Nephron progenitor cell (in vitro differentiated cells): ENCODE measurements at places on chromosomes 11 and 22.

DNA sequence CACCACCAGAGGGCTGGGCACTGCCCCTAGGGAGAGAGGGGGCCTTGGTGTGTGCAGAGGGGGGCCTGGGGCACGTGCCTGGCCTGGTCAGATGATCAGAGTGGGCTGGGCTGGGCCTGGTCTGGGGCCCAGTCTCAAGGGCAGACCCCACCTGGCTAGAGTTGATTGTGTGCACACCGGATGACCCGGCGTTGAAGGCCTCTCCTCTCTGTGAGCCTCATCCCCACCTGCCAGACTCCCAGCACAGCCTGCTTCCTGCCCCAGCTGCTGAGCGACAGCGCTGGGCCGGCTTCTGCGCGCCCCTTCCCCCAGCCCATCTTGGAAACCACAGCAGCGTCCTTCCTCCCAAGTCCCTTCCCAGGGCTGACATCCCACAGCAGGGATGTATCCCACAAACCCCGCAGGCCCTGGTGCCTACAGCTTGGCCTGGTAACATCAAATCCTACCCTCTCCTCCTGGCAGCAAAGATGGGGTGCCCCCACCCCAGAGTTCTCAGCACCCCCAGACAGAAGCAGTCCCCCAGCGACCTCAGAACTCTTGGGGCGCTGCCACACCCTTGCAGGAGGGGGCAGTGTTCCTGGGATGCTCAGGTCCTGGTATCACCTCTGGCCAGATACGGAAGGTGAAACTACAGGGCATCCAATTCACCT lies 11.0 kb upstream of the TSSC4 start:
- no peak for DNase-seq
- H3K4me3 ChIP-seq = no peak overlapping the region
- no peaks in the 10 kb centered on the region for H3K36me3 ChIP-seq
- no peaks in the 10 kb centered on the region for H3K27me3 ChIP-seq
- peaks cover 40% of the 10 kb centered on the region for H3K4me1 ChIP-seq
- H3K27ac ChIP-seq = peak overlapping the region; percentile 79

- no peak for DNase-seq
- no peaks in the 10 kb centered on the region for H3K36me3 ChIP-seq
- peaks cover 23% of the 10 kb centered on the region for H3K4me1 ChIP-seq
Observed at GRCh38 chr11:108871867-108872266, 207.0 kb downstream of the DDX10 start.

DNA sequence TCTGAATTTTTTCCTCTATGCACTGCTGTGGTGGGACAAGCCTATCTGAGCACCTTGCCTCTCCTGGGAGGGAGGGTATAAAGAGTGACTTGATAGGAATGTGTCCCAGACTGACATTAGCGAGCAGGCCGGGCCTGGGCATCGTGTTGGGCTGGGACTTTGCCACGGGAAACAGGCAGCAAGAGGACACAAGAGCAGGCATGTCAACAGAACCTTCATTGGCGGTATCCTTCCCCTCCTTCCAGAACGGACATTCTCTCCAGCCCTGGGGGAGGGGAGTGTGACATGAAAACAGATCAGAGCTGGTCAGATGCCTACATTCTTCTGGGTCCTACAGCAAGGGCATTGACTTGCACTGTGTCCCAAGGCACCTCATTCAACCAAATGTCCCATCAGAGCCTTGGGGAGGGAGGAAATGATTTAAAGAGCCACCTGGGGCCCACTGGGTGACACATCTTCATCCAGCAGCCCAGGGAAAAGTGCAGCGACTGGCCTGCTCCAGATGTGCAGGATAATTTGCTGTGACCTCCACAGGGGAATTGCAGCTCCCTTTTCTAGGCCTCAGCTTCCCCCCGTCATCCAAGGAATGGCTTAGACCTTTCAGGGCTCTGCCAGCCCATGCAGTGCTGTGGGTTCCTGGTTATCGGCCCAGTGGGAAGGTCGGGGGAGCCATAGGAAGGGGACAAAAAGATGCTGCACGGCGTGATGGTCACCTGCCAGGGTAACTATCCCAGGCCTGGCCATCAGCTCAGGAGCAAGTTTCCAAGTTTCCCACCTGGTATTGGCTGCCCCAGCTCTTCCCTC lies 21.8 kb upstream of the UVRAG start:
- peaks cover 12% of the 10 kb centered on the region for H3K4me1 ChIP-seq
- no peak for DNase-seq
- H3K4me3 ChIP-seq = no peak overlapping the region
- peak overlapping the region; percentile 29 for H3K27ac ChIP-seq
- H3K36me3 ChIP-seq = no peaks in the 10 kb centered on the region

DNA sequence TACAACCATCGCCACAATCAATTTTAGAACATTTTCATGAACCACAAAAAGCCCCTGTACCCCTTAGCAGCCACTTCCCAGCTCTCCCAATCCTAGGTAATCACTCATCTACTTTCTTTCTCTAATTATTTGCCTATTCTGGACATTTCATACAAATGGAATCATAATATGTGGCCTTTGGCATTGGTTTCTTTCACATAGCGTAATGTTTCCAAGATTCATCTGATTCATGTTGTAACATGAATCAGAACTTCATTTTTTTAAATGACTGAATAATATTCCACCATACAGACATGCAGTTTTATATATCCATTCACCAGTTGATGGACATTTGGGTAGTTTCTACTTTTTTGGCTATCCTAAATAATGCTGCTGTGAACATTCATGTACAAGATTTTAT lies 56.2 kb upstream of the RCN1 start:
- peaks cover 14% of the 10 kb centered on the region for H3K27me3 ChIP-seq
- no peak overlapping the region for H3K4me3 ChIP-seq
- no peak for DNase-seq
- no peaks in the 10 kb centered on the region for H3K36me3 ChIP-seq
- H3K27ac ChIP-seq = no peak overlapping the region

GRCh38 chr22:35480627-35481550 lies 59.7 kb upstream of the RASD2 start:
- peaks cover 80% of the 10 kb centered on the region for H3K4me1 ChIP-seq
- no peaks in the 10 kb centered on the region for H3K36me3 ChIP-seq
- no peak for DNase-seq
- peak overlapping the region; percentile 21 for H3K4me3 ChIP-seq
- H3K27ac ChIP-seq = peak overlapping the region; percentile 87
- peaks cover 6% of the 10 kb centered on the region for H3K27me3 ChIP-seq
